ENCODE measurements at places on chromosomes 5 and 9.

DNA sequence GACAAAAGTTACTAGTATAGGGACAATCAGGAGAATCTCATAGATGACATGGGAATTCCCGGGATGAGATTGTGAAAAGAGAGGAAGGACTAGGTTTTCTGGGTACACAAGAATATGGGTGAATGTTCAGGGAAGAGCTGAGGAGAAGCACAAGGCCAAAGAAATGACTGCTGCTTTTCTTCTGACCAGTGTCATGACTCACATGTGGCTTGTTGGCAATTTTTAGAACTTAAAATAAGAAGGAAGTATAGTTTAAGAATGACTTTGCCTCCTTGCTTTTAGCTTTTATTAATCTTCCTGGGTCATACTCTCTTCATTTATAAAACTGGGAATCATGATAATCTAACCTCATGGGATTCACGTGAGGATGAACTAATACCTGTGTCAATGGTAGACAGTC lies 652.4 kb upstream of the MEF2C start:
- DNase-seq: no peak

DNA sequence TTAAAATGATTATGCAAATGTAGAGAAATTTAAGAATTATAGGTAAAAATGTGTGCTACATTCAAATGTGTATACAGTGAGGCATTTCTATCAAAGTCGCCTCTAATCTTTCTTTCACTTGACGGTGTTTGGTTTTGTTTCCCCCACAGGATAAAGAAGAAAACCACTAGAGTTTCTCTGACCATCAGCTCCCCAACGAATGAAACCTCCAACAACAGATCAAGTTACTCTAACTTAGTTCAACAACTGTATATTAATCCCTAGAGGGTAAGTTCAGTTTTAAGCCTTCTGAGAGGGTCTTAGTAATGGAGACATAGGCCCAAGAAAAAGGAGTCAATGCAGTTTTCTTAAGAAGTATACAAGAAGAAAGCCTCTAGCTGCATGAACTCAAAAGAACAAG lies 11.5 kb upstream of the MYOT start:
- no peak for DNase-seq

GRCh38 chr9:85172001-85172978 lies 502.8 kb downstream of the NTRK2 start:
- DNase-seq: no peak

DNA sequence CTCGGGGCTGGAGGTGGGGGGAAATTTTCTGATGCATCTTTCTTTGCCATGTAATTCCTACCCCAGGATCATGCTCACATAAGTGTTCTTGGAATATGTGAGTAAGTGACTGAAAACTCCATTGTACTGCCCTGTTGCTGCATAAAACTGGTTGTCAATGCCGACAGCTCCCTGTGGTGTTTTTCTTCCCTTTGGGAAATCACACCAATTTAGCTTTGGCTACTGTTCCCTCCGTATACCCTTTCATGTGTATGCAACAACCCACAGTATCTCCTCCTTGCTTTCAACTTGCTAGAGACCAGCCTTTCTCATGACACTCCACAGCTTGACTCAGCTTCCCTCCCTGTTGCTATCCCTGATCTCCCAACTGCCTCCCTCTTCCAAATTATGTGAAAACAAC lies 240.6 kb downstream of the TRIM32 start:
- no peak for DNase-seq

- no peak for DNase-seq
These were observed 13.0 kb downstream of the MEGF9 start for GRCh38 chr9:120701248-120701647.

DNA sequence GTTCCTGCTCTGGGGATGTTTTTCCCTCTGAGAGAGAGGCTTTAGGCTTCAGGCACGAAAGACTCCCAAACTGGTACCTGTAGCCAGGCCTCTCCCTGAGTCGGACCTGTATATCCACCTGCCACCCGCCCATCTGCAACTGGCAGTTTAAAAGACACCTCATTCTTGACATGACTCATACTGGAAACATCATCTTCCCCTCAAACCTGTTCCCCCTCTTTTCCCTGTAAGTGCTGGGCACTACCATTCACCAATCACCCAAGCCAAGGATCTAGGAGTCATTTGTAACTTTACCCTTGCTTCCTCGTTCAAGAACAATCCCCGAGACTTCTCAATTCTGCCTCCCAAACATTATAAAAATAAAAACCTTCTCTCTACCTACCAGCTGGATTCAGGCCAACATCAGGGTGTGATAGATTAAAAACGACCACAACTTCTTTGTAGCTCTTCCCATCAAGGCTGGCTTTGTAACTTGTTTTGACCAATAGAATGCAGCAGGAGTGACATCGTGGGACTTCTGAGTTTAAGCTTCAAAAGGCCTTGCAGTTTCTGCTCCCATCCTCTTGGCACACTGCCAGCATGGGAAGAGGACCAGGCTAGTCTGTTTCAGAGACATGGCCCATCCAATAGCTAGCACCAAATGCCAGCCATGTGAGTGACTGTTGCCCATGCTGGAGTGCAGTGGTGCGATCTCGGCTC lies 1.8 kb upstream of the WDR31 start:
- no peak for DNase-seq

DNA sequence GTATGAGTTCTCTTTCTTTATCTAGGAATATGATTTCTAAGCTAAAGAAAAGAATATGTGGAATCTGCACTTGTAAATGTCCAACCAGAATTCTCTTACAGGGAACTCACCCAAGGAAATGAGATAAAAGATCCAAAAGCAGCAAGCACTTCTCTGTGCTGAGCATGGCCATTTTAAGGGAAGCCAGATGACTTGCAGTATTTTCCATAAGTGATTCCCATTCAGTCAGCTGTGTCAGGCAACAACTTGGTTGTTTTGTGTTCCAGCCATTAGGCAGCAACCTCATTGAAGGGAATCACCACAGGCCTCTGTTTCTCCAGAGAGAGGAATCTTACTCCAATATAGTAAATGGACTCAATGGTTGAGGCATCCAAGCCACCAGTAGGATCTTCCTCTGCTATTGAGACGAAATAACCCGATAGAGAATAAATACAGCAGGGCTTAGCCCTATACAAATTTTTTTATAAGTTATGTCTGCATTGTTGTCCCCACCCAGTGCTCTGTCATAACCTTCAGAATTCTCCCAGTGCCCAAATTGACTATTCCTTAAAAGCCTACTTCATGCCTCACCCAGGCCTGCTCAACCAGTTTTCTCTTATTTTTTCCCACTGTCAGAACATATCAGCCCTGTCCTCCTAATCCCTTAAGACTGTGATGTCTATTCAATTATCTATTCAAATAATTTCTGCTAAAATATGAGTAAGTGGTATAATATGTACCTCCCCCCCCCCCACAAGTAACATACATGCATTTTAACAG lies 236.6 kb downstream of the PJA2 start:
- no peak for DNase-seq

GRCh38 chr9:12790883-12791282 lies 16.1 kb downstream of the LURAP1L start:
- DNase-seq: peak; percentile 80

GRCh38 chr5:103743421-103743820 lies 180.8 kb upstream of the NUDT12 start:
- no peak for DNase-seq

DNA sequence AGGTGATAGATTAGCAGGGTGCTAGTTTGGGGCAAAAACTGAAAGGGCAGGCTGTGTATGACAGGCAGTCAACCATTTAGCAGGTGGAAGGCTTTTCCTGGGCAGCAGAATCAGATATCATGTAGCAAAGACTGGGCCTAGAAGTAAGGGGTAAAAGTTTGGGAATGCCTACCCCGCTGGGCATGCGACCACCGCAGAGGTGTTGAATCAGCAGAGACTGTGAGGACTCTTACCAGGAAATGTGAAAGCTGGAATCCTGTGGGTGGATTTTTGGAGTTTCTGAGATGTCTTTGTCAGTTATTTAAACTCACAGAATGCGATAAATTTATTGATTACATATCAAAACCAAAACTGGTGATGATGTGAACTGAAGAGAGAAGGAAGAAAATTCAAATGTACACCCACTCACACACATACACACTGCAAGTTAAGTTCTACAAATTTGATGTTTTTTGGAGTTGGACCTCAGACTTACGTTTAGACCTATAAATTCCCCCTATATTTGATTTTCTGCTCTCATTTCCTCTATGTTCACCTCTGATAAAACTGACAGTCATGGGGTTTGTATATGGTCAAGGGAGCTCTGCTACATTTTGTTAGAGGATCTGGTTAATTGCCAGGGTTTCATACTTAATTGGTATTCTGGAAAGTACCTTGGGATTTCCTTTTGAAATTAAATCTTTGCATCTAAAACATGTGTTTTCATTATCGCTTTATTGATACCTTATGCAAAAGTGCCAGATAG lies 333.6 kb downstream of the CSNK1G3 start:
- no peak for DNase-seq

- DNase-seq: no peak
These were observed 6.3 kb downstream of the MRPL36 start for GRCh38 chr5:1793301-1793740.

DNA sequence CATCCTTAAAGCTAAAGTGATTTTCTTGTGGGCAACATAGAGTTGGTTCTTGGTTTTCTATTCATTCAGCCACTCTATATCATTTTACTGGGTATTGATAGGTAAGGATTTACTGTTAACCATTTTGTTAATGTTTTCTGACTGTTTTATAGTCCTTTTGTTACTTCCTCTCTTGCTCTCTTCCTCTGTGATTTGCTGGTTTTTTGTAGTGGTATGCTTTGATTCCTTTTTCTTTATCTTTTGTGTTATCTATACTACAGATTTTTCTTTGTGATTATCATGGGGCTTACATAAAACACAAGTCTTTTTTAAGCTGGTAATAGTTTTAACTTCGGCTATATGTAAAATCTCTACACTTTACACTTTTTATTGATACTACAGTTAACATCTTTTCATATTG lies 43.3 kb downstream of the CREBRF start:
- DNase-seq: no peak

DNA sequence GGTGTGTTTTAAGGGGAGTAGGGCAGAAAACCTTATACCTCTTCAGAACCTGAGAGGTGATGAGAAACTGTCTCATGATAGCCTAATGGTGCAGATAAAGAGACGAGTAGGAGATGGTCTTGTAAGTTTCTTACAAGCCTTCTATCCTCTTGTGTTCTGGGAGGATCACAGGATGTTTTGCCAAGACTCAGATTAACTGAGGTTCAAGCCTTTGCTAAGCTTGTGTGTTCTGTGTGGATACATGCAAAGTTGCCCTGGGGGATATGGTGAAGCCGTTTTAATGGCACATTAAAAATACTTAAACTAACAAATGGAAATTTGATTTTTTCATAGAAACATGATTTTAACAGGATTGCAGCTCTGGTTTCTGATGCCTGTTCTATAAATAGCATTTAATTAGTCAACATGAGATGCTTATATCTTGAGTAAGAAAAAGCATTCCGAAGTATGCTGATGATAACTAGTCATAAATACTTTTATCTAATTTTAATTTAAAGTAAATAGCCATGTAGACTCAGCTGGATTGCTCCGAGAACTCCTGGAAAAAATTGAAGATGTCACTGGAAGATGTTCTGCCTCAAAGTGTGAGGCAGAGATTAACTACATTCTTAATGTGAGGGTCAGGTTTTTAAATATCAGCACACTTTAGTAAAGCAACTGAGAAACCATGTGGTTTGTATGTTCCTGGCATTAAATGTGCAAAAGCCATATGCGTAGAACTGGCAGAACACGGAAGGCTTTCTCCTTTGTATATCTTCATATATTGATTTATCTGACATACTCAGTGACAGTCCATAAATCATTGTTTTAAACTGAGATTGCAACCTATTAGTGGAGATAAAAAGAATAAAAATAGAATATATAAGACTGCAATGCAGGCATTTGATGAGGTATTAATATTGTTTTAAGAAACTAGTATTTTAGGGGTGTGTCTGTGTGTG lies 53.7 kb downstream of the IPO11 start:
- no peak for DNase-seq

DNA sequence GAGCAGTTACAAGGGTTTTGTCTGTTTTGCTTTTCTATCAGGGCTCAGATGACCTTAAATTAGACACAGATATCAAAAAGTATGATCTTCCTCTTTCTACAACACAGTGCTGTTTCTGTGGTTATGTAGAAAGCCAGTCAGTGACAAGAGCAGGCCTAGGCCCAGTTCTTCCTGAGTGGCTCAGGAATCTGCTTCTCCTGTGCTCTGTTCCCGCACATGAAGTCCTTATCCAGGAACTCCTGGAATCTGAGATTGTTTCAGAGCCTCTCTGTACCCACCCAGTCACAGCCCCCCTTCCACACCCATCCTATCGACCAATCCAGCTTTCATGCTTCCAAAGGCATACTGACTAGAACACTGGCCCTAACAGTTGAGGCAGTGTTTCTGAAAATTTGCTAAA lies 40.4 kb upstream of the SMU1 start:
- no peak for DNase-seq

DNA sequence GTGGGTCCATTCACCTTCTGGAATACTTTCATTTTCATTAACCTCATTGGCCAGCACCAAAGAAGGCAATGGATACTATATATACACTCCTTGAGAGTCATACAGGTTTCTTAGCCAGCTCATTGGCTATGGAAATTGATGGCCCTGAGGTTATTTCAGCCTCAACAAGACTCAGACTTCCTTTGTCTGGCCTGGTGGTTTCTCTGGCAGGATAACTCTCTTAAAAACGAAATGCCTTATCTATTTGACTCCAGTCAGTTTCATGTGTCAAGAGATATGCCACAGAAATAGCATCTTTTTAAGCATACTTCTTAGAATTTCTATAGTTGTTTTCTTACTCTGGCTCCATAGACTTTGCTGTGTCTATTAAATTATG lies 28.9 kb downstream of the CDH9 start:
- no peak for DNase-seq

GRCh38 chr9:128913048-128913900 lies 7.5 kb upstream of the PHYHD1 start:
- DNase-seq: no peak

GRCh38 chr9:76987594-76988200 lies 31.8 kb upstream of the FOXB2 start:
- peak; percentile 1 for DNase-seq

- no peak for DNase-seq
These were observed 12.0 kb downstream of the MACROH2A1 start for GRCh38 chr5:135386886-135387628.

GRCh38 chr9:130336027-130336610 lies 70.6 kb downstream of the HMCN2 start:
- no peak for DNase-seq

- DNase-seq: peak; percentile 89
These were observed 53.0 kb downstream of the ACTBL2 start for GRCh38 chr5:57429513-57430120.

- peak; percentile 82 for DNase-seq
These were observed 155.8 kb upstream of the ZNF608 start for GRCh38 chr5:124902097-124902821.

DNA sequence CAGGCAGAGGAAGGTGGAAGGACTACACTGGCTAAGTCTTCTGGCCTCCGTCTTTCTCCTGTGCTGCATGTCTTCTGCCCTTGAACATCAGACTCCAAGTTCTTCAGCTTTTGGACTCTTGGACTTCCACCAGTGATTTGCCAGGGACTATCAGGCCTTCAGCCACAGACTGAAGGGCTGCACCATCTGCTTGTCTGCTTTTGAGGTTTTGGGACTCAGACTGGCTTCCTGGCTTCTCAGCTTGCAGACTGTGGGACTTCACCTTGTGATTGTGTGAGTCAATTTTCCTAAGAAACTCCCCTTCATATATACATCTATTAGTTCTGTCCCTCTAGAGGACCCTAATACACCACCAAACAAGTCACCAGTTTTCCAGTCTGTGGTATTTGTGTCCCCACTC lies 9.7 kb upstream of the ANKDD1B start:
- DNase-seq: no peak

All from NCI-H446 (cell line).